ENCODE measurements at places on chromosomes 3 and 15. TPM values are rescaled to one million over a fixed set of nuclear protein-coding genes. Genes with fewer than 3 reads are reported as not detected.

DNA sequence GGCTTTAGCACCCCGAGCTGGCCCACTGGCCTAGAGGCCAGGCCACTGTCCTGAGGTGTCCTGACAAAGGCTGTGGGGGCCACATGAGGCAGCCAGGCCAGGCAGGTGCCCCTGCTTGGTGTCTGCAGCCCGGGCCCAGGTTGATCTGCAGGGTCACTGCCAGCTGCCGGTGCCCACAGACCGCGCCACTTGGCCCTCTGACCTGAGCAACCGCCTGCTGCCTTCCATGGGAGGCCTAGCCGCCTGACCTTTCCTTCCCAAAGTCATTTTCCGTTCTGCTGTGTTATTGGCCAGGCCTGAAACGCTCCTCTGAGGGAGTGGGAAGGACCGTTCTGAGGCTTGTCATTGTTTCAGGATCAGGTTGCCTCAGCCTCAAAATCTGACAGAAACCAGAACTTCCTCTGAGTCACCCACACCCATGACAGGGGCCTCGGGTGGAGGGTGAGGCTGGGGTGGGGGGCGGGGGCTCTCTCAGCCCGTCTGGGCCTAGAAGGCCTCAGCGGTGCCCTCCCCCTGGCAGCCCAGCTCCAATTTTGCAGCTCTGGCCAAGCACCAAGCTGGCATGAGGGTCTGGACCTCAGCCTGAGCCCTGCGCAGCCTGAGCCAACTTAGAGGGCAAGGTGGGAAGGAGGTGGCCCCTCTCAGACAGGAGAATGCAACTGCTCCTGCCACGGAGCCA is 140.7 kb upstream of the MEF2A start:
- DNase-seq = peak; percentile 96

- DNase-seq = no peak
Measured at GRCh38 chr3:8154617-8155016, 347.0 kb upstream of the LMCD1 start.

- no peak for DNase-seq
Measured at GRCh38 chr3:171443211-171443957, 16.8 kb downstream of the TNIK start.

- DNase-seq = no peak
Measured at GRCh38 chr3:123656691-123657090, 71.8 kb upstream of the HACD2 start.

- DNase-seq = no peak
Measured at GRCh38 chr3:115187149-115187757, 40.2 kb upstream of the ZBTB20 start.

GRCh38 chr3:159640225-159640624 is 348.4 kb upstream of the IL12A start:
- DNase-seq = peak; percentile 5

DNA sequence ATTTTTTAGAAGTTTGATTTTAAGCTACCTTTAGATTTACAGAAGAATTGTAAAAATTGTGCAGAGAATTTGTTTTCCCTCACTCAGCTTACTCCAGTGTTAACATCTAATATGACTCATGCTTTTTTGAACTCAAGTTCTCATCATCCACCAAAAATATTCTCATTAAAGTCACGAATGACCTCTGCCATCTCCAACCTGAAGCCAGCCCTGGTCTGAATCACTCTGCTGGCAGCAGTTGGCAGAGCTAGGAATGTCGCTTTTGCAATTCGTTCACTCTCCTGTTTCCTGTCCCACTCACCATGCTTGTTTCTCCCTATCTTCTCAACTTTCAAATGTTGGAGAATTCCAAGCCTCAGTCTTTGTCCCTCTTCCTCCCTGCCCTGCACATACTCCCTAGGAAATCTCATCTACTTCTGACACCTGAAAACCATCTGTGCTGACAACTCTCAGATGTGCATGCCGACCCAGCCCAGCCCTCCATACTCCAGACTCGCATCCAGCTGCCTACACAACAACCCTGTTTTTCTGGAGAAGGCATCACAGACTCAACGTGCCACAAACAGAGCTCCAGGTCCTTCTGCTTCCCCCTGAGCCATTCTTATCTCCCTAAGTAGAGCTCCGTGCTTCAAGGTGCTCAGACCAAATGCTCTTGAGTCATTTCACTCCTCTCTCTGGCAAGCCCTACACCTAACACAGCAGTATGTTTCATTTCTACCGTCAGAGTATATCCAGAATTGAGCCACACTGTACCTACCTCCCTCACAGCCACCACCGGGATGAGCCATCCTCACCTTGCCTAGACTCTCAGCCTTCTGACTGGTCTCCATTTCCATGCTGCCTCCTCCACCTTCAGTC is 24.9 kb downstream of the PRR23E start:
- DNase-seq = no peak

DNA sequence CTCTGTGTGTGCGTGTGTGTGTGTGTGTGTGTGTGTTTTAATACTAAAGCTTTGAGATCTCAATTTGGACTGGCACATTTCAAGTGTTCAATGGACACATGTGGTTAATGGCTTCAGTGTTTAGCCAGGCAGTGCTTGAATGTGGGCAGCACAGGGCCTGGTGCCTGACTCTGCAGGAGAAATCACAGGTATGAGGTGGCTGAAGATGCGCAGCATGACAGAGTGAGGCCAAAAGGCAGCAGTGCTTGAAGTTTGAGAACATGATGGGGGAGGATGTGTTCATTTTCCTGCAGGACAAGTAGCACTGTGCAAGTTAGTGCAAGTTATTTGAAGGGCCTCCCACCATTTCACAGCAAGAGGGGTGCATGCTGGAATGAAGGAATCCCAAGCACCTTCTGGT is 620.5 kb upstream of the TBL1XR1 start:
- DNase-seq = no peak

GRCh38 chr15:72690938-72691337 is 4.9 kb downstream of the BBS4 start:
- DNase-seq = no peak

- no peak for DNase-seq
Measured at GRCh38 chr3:62364191-62364590, 9.2 kb downstream of the FEZF2 start.

DNA sequence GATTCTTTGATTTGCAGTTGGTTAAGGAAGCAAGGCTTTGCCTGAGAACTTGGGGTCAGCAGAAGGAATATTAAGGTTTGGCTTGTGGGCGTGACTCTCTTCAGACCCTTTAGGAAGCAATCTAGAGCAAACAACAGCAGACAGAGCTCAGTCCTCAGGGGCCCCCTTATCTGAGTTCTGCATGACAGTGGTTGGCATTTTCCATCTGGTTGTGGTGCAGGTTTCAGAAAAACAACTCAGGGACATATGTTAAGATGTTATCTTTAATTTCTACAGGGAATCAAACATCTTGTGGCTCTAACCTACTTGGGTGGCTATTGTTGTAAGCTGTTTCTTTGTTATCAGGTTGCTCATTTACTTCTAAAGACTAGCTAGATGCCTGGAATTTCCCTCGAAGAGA is 141.4 kb downstream of the VPS8 start:
- DNase-seq = peak; percentile 16

DNA sequence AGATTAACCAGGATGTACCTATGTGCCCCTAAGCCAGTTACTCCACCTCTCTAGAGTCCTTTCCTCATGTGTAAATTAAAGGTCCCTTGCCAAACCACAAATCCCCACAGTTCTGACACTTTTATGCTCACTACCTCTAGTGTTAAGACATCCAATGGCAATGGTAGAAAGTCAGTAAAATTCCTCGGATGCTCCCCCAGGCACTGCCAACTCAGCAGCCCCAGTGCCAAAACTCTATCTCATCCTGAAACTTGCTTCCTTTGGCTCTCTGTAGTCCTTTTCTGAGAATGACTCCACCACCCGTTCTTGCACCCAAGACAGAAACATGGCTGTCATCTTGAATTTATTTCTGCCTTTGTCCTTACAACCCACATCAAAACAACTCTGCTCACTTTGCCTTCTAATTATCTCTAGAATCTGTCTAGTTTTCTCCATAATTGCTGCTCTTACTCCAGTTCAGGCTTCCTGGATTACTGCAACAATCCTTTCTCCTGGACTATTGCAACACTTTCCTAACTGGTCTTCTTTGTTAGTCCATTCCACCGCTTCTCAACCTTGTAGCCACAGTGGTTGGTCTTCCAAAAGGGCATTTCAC is 41.6 kb downstream of the MB21D2 start:
- DNase-seq = no peak

DNA sequence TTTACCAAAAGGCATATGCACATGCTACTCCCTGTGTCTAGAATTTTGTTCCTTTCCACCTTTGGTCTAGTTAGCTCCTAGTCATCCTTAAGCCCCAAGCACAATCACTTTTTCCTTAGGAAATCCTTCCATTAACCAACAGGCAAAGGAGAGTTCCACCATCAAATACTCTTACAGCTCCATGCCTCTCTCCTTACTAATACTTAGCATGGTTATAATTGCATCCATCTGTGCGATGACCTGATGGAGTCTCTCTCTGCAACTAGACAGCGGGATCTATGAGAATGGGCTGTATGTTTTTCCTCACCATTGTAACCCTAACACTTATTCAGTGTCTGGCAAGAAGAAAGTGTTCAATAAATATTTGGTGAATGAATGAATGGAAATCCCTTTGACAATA is 69.3 kb upstream of the SMAD3 start:
- no peak for DNase-seq

GRCh38 chr15:48966595-48967301 is 3.0 kb upstream of the SHC4 start:
- no peak for DNase-seq

The DTX3L gene
- total RNA-seq = 14.9 TPM

The GALNT15 gene
- 3.9 TPM for total RNA-seq

The NANOGP8 gene
- total RNA-seq = not detected

The PCLAF gene
- 9.1 TPM for total RNA-seq

The SAMMSON gene
- 26.2 TPM for total RNA-seq

The MTMR10 gene
- 74.9 TPM for total RNA-seq

The INKA1 gene
- total RNA-seq = 7.7 TPM

The KIF9 gene
- not detected for total RNA-seq

The PSTPIP1 gene
- 12.8 TPM for total RNA-seq
